ENCODE measurements at places on chromosomes 7 and 10. TPM values are rescaled to one million over a fixed set of nuclear protein-coding genes. Genes with fewer than 3 reads are reported as not detected.

- DNase-seq, result no peak
- peak overlapping the region; percentile 64 for H3K4me3 ChIP-seq
- peak overlapping the region; percentile 96 for H3K27ac ChIP-seq
- no peaks in the 10 kb centered on the region for H3K36me3 ChIP-seq
- H3K27me3 ChIP-seq, result no peaks in the 10 kb centered on the region
Observed at GRCh38 chr7:23472956-23473843, 2.9 kb upstream of the IGF2BP3 start.

DNA sequence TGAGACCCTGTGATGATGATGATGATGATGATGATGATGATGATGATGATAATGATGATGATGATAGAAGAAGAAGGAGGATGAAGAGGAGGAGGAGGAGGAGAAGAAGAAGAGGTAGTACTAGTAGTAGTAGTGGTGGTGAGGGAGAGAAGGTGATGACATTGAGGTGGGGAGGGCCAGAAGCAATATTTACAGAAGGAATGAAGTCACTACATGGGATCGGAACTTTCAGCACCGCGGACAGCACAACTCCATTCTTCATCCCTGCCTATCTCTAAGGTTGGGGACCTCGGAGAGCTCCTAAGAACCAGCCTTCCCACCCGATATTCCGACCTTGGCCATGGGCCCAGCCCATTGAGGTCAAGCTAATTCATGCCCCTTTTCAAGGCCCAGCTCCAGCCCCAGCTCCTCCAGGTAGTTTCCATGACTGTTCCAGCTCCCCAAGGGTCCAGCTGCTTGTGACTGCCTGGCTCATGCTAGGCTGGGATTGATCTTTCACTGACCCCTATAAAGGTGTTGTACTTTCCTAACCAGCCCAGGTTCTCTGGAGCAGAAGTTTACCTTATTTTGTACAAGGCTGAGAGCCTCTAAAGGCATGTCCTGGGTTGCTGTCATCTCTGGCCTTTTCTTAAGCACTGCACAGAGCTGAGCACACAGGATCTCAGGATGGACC is 10.3 kb downstream of the CRHR2 start:
- H3K4me3 ChIP-seq, result no peak overlapping the region
- peak; percentile 92 for DNase-seq
- no peaks in the 10 kb centered on the region for H3K36me3 ChIP-seq

DNA sequence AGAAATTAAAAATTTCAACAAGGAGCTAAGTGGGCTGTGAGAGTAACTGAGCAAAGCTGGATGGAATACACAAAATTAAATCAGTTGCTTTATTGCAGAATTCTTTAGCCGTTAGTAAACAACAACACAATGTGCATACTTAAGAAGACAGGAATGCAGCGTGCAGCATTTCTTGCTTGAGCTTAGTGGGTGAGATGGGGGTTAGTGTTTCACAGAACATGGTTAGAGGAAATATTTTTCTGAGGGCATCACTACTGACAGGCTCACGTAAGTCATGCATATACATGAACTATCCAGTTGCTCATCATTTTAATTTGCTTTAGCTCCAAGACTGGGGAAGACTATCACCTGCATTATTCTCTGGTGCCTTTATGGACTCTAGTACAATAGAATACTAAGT is 80.8 kb downstream of the CD36 start:
- H3K27me3 ChIP-seq, result no peaks in the 10 kb centered on the region
- H3K4me3 ChIP-seq, result no peak overlapping the region
- no peaks in the 10 kb centered on the region for H3K36me3 ChIP-seq

DNA sequence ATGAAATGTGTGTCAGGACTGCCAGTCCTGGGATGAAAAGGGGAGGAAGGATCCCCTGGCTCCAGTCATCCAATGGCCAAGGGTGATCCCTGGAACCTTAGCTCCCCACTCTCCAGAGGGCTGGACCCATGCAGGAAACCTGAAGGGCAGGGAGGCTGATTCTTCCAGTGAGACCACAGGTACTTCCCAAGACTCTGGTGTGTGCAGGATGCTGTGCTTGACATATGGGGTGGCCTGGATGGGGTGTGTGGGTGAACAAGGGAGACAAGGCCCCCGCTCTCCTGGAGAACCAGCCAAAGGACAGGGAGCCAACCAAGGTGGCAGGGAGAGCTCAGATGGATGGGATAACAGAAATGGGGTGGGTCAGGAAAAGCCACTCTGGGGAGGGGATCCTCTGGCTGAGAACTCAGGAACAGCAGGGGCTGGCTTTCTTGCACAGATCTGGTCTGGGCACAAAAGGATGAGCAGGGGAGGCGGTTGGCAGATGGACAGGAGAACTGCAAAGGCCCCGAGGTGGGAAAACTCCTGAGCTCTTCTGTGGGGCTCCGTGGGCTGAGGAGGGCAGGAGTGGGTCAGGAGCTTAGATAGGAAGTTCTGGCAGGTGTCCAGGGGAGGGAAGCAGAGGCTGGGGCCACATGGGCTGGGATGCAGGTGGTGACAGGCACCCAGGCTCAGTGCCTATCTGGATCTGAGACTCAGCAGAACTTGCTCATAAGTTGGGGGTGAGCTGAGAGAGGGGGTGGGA is 100.6 kb downstream of the ARHGAP22 start:
- H3K4me3 ChIP-seq, result no peak overlapping the region
- no peak overlapping the region for H3K27ac ChIP-seq
- H3K4me1 ChIP-seq, result no peaks in the 10 kb centered on the region
- H3K36me3 ChIP-seq, result no peaks in the 10 kb centered on the region
- no peaks in the 10 kb centered on the region for H3K27me3 ChIP-seq

DNA sequence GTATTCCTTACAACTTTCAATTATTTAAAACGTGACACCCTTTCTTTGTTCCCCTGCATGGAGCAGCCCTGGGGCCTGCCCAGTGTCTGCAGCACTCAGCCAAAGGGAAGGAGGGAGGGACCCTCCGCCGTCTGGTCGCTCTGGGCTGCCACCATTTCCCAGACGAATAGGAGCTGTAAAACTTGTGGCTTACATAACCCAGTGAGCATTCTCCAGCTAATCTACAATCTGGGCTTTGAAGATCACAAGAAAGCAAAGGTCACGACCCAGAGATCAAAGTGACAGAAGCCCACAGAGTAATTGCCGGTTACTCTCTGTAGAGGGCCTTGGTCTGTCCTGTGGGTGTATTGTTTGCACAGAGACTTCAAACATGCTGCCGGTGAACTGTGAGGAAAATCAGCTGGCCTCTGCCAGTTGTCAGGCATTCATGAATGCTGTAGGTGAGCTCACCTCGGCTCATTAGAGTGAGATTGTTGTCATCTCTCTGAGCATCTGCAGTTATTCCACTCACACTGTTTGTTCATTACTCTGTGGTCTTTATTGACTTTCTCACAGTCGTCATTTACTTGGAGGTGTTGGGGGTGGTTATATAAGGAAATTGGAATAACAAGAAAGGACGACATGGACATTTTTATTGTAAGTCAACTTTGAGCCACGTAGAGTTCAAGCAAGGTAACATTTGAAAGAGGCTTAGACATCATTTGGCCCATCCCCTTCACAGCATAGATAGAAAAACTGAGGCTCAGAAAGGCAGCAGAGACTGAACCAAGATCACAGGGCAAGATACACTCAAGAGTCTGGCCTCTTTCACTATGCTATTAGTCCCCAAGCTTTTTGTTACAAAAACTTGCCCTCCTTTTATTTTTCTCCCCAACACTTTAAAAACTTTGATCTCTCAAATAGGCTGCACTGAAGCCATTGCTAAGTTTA is 619.8 kb downstream of the LRMDA start:
- no peaks in the 10 kb centered on the region for H3K4me1 ChIP-seq
- no peak overlapping the region for H3K27ac ChIP-seq
- H3K36me3 ChIP-seq, result no peaks in the 10 kb centered on the region
- no peak overlapping the region for H3K4me3 ChIP-seq

- no peaks in the 10 kb centered on the region for H3K36me3 ChIP-seq
- H3K4me3 ChIP-seq, result no peak overlapping the region
- peaks cover 28% of the 10 kb centered on the region for H3K4me1 ChIP-seq
- H3K27ac ChIP-seq, result no peak overlapping the region
- H3K27me3 ChIP-seq, result no peaks in the 10 kb centered on the region
Observed at GRCh38 chr7:118870187-118870586, 645.7 kb downstream of the ANKRD7 start.

DNA sequence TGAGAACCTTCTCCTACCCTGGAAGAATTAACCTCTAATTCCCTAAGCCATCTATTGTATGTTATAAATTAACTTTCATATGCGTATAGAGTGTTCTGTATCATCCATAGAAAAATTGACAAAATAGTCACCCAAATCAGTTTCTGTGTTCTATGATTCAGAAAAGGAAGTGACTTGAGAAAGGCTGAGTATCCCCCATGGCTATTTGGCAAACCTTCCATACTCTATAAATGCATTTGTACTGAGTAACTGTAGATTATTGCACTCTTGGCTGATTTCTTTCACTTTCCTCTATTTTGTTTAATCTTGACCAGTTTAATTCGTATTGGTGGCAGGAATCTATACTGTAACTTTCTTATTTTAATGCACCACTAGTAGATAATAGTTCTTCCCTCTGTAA is 182.2 kb downstream of the HTR7 start:
- no peak overlapping the region for H3K4me3 ChIP-seq
- no peaks in the 10 kb centered on the region for H3K27me3 ChIP-seq
- no peak overlapping the region for H3K27ac ChIP-seq
- DNase-seq, result no peak

DNA sequence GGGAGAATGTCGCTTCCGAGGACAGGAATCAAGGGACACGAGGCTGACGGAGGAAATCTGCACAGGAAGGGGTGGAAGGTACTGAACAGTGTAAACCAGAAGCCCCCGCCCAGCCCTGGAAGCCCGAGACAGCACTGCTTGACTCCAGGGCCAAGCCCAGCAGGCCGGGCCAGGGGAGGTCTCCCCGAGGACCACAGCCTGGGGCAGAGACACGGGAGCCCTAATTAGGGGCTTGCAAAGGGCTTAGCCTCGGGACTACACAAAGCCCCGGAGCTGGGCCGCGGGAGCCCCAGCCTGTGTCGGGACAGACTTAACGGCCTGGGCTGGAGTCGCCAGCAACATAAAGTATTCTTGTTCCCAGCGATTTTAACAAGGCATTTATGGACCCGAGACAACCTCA is 50.8 kb downstream of the OAT start:
- no peak for DNase-seq
- no peak overlapping the region for H3K4me3 ChIP-seq
- H3K4me1 ChIP-seq, result no peaks in the 10 kb centered on the region
- H3K27me3 ChIP-seq, result no peaks in the 10 kb centered on the region
- no peaks in the 10 kb centered on the region for H3K36me3 ChIP-seq

- H3K27ac ChIP-seq, result no peak overlapping the region
- H3K27me3 ChIP-seq, result no peaks in the 10 kb centered on the region
- H3K4me1 ChIP-seq, result peaks cover 21% of the 10 kb centered on the region
- H3K4me3 ChIP-seq, result no peak overlapping the region
- no peak for DNase-seq
Observed at GRCh38 chr10:132575320-132576201, 38.0 kb downstream of the INPP5A start.

DNA sequence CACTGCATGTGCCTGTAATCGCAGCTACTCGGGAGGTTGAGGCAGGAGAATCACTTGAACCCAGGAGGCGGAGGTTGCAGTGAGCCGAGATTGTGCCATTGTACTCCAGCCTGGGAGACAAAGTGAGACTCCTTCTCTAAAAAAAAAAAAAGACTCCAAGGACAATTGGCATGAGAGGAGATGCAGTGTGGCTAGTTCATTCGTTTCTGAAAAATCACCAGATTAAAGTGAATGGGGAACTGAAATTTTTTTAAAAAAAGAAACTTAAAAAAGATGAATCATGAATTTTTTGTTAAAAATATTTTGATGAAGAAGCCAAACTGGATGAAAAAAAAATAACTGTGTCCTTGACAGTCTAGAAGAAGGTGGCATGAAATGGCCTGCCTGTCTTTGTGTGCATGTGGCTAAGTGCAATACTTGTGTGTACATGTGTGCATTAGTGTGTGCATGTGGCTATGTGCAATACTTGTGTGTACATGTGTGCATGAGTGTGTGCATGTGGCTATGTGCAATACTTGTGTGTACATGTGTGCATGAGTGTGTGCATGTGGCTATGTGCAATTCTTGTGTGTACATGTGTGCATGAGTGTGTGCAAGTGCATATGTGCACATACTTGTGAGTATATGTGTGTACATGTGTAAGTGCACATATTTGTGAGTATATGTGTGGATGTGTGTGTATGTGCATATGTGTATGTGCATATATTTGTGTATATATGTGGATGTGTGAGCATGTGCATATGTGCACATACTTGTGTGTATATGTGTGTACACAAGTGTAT is 391.7 kb upstream of the KLF6 start:
- H3K36me3 ChIP-seq, result no peaks in the 10 kb centered on the region
- H3K27me3 ChIP-seq, result no peaks in the 10 kb centered on the region
- H3K4me3 ChIP-seq, result no peak overlapping the region
- H3K27ac ChIP-seq, result no peak overlapping the region

DNA sequence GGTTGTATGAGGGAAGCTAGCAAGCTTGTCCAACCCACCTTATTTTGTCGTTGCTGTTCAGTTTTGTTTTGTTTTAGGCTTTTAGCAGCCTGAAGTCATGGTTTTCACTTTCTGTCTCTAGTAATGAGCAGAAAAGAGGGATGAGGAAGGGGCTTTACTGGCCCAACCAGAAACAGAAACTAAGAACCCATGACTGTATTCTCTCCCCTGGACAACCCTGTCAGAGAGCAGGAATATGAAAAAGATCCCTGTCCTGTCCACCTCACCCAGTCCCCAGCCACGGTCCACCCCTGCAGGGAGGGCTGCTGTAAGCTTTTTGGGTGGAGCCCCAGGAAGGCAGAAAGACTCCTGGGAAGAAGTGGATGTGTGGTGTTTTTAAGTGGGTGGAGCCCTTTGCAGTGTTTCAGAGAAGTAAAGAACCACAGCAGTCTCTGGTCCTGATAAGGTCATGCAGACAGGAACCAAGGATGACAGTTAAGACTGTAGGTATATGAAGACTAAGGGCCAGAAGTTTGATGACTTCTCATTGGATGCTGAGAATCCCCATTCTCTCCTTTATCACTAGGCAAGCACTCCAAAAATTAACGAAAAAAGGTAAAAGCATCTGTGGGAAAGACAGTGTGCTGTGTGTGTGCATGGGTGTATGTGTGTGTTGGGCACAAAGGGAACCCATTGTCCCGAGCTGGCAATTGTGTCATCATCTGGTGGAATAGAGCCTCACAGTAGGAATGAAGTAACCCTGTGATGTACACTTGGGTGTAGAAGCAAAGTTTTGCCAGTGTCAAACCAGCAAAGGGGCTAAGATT is 13.8 kb downstream of the MRPL32 start:
- H3K4me1 ChIP-seq, result peaks cover 7% of the 10 kb centered on the region
- DNase-seq, result no peak
- no peak overlapping the region for H3K4me3 ChIP-seq
- no peaks in the 10 kb centered on the region for H3K27me3 ChIP-seq
- no peaks in the 10 kb centered on the region for H3K36me3 ChIP-seq
- no peak overlapping the region for H3K27ac ChIP-seq

DNA sequence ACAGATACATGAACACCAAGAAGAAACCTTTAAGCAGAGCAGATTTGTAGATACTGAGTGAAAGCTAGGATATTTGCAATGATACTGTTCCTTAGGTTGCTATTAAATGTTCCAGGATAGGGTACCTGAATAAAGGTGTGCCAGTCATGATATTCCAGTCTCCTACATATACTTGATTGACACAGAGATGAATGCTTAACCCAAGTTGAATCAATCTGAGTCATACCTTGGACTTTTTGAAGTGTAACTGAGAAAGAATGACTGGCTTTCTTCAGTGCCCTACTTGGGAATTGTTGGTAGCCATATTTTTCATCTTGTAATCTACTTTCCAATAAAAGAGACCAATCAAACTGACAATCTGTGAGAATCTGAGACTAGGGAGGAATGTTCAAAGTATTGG is 805.7 kb upstream of the GHITM start:
- no peaks in the 10 kb centered on the region for H3K36me3 ChIP-seq
- DNase-seq, result no peak
- H3K27ac ChIP-seq, result no peak overlapping the region
- H3K4me3 ChIP-seq, result no peak overlapping the region

PPP1R17 gene
- total RNA-seq, result 0.52 TPM

PVRIG gene
- total RNA-seq, result not detected

PANK1 gene
- 62.5 TPM for total RNA-seq

MKRN1 gene
- 102 TPM for total RNA-seq
